ENCODE measurements at places on chromosomes 12 and 14. TPM values are rescaled to one million over a fixed set of nuclear protein-coding genes. Genes with fewer than 3 reads are reported as not detected.

CCDC196 gene
- total RNA-seq, result not detected

PLBD1 gene
- total RNA-seq, result 12.4 TPM

- no peak for DNase-seq
Observed at GRCh38 chr12:116295327-116296263, 18.1 kb upstream of the MED13L start.

DNA sequence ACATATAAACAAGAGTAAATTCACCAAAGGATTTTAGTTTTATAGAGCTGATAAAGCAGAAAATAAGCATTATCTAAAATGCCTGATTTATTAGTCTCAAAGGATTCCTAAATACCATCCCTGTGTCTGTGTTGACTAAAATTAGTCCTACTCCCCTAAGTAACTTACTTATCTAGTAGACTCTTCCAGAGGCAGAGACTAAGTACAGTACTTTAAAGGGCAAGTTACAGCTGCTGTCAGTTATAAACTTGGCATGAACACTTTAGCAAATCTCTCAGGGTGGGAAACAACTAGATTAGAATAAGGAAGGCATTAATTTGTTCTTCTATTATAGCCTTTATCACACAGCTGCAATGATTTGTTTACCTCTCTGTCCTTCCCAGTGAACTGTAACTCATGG lies 46.0 kb downstream of the ATP2B1 start:
- DNase-seq, result no peak

DNA sequence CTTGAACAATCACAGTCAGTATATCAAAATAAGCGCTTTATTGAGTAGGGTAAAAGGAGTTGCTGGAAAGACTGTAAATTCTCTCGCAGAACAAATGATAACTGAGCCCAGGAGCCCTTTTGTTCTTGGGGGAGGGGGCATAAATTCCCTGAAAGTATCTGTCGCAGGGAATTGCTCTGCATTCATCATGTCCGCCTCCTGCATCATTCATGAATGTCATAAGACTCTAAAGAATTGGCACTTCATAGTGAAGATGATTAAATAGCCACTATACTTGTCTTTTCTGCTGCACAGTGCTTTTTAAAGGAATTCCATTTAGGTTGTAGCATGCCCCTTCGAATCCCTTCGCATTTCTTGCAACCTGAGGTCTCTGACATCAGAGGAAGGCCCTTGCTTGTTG lies 762.3 kb downstream of the DIO2 start:
- DNase-seq, result no peak

VRTN gene
- total RNA-seq, result not detected

TAS2R31 gene
- 4.7 TPM for total RNA-seq

- DNase-seq, result no peak
Observed at GRCh38 chr12:76583301-76583700, 23.7 kb upstream of the OSBPL8 start.

DNA sequence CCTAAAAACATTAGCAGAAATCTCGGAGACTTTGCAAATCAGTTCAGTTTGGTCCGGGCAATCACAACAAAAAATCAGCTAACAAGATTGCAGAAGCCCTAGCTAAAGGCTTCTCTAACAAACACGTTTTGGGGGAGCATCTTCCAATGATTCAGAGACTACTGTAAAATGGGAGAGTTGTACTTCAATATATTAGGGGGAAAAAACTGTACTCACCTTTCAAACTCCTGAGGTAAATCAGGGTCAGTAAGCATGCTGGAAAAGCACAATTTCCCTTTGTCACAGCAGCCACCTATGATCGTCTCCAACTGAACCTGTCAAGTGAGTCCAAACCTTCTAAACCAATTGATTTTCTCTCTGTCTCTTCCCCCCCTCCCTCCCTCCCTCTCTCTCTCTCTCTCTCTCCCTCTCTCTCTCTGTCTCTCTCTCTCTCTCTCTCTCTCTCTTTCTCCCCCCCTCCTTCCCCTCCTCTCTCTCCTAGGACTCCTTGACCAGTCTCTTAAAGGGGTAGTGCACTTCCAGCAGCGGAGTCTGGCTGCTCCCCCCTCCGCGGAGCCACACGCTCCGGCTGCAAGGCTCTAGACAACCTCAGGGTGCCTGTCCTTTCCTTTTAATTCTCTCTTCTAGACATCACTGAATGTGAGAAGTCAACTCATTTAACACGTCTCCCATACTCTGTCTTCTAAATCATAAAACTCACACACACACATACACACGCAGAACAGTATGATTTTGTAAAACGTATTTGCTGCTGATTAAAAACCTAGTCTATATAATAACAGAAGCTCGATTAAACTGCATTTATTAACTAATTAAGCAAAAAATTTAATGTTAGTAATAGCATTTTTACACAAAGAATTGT lies at the start of gene SOX5:
Gene SOX5, minus strand, starts transcription at position 323 of the 862 bp plus-strand sequence. Its CDS starts 69 bp downstream, at position 254.
- no peak for DNase-seq

- no peak for DNase-seq
Observed at GRCh38 chr12:125996443-125996842, 931.2 kb downstream of the AACS start.

DNA sequence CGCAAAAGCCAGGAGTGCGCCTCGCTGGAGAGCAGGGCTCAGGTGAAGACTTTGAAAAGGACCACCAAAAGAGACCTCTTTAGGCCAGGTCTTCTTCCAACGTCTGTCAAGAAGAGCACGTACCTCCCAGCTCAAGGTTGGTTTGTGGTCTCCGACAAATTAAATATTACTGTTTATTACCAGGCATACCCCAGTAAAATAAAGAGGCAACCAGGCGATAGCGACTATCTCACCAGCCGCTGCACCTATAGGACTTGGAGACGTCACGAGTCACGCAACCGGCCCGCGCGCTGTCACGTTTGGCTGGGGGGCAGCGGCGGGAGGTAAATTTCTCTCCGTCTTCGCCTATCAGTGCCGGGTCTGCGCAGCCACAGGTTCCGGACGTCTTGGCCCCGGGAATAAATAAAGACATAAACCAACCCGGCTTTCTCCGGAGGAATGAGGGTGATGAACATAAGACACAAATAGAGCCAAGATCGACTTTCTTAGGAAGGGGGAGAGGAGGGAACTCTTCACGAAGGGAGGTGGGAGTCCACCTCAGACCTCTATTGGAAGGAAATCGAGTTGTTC lies 2.0 kb upstream of the TBX5 start:
- DNase-seq, result no peak

GRCh38 chr14:30906752-30907658 lies 32.6 kb downstream of the COCH start:
- no peak for DNase-seq
